HFFc6 (cell line): ENCODE measurements at places on chromosomes 7 and 10. TPM values are rescaled to one million over a fixed set of nuclear protein-coding genes. Genes with fewer than 3 reads are reported as not detected.

The SEMA3A gene
- total RNA-seq, result 50.7 to 76.6 TPM (median 53.3 TPM) in 3 replicates

The GPR141 gene
- total RNA-seq, result not detected in 3 replicates

The NPY4R2 gene
- total RNA-seq, result 0.12 TPM in 1 of 3 replicates, not detected in the others

The DRGX gene
- total RNA-seq, result 0.22 to 0.35 TPM in 2 of 3 replicates, not detected in the other

- no peak for DNase-seq
Measured at GRCh38 chr7:24812305-24812945, 55.2 kb upstream of the GSDME start.

The LAMB4 gene
- not detected in 3 replicates for total RNA-seq

- DNase-seq, result no peak
Measured at GRCh38 chr7:78081888-78082287, 283.3 kb downstream of the PHTF2 start.

DNA sequence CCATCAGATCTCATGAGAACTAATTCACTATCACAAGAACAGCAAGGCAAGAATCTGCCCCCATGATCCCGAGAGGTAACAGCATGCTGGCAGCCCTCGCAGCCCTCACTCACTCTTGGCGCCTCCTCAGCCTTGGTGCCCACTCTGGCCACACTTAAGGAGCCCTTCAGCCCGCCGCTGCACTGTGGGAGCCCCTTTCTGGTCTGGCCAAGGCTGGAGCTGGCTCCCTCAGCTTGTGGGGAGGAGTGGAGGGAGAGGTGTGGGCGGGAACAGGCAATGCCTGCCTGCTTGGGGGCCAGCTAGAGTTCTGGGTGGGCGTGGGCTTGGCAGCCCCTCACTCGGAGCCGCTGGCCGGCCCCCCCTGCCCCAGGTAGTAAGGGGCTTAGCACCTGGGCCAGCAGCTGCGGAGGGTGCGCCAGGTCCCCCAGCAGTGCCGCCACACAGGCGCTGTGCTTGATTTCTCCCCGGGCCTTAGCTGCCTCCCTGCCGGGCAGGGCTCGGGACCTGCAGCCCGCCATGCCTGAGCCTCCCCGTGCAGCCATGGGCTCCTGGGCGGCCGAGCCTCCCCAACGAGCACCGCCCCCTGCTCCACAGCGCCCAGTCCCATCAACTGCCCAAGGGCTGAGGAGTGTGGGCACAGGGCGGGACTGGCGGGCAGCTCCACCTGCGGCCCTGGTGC, 24.0 kb upstream of the ZNF438 start:
- DNase-seq, result no peak

- no peak for DNase-seq
Measured at GRCh38 chr7:41835976-41836530, 133.2 kb upstream of the INHBA start.

- no peak for DNase-seq
Measured at GRCh38 chr7:127391591-127392181, 822 bp downstream of the ZNF800 start.

DNA sequence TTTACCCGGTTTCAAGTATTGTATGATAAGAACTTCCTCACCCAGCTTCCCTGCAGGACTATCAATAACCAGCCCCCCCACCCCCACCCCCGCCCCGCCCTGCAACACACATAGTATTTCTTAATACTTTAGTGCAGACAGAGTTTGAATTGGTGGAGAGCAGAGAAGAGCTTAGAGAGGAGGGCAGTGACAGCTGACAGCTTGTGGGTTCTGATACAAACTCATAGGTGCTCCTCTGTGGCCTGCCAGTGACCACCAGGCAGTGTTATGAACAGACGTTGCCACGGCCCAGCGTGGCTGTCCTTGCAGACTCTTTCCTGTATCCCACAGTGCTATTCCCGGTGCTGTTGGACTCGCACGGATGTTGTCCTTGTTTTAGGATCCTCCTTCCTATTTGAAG, 186.9 kb upstream of the ADO start:
- DNase-seq, result no peak

The CAMK2B gene
- total RNA-seq, result 0.15 to 0.41 TPM in 2 of 3 replicates, not detected in the other

GRCh38 chr7:99762680-99763327, 21.2 kb downstream of the CYP3A4 start:
- DNase-seq, result peak; percentile 19

DNA sequence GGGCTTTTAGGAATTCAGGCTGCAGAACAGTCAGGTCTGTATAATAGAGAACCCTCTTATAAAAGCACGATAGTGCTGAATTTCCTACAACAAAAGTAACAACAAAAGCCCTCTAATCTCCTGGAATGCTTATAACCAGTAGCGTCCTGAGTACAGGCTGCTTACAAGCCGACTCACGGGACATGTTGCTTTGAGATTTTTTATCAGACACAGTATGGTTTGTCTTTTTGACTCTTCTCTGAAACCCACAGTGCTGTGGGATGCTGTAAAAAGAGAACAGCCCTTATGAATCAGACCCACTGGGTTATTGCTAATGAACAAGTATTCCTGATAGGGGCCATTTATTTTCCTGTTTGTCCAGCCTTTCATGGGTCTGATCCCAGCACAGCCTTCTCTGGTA, 59.4 kb downstream of the PLPP4 start:
- no peak for DNase-seq

GRCh38 chr10:112701211-112701877, 248.7 kb upstream of the TCF7L2 start:
- DNase-seq, result no peak

- no peak for DNase-seq
Measured at GRCh38 chr10:86290933-86291615, 75.5 kb downstream of the GRID1 start.

The POLR3A gene
- total RNA-seq, result 18.0 to 22.4 TPM (median 20.5 TPM) in 3 replicates

- DNase-seq, result peak; percentile 65
Measured at GRCh38 chr10:14873090-14873760, 5.4 kb upstream of the SUV39H2 start.

The RRP12 gene
- 36.3 to 44.8 TPM (median 42.3 TPM) in 3 replicates for total RNA-seq

The TCAF2 gene
- 1.3 to 1.9 TPM (median 1.7 TPM) in 3 replicates for total RNA-seq

DNA sequence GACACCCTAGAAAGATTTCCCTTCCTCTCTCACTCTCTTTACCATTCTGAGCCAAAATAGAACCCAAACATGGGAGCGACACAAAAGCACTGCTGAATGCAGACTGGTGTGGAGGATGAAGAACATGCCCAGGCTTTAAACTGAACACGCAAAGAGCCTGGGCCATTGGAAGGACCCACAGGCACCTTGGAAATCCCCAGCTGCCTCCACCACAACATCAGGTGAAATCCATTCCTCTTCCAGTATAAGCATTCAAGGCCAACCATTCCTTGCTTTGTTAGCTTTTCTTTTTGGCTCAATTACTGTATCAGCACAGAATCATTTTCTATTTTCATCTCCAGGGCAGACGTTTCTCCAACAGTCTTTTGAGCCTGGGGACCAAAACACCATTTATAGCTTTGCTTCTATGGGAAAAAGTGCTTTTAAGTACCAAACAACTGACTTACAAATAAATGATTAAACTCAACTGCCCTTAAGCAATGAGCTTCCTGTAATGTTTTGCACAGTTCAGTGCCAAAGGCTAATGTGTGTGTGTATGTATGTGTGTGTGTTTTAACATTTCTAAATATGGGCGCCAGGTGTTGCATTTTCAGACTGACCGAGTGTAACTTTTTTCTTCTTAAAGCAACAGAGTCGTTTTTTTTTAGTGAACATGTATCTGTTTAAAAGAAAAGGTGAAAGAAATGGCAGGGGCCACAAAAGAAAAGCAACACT, 16.2 kb upstream of the BLNK start:
- DNase-seq, result no peak

DNA sequence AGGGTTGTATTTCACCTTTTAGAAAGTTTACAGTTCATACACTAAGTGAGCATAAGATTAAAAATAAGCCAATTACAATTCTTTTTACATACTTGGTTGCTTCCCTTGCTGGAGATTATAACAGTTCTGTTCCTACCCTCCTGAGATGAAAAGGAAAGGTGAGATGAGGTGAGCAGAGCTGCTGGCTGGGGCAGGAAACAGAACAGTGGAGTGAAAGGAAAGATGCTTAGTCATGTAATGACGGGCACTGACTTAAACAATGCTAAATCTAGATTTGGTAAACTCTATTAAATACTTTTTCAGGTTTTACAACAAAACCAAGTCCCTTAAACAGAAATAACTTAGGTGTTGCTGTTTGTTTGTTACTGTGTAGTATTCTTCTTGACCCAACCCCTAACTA, 19.9 kb upstream of the ZEB1 start:
- no peak for DNase-seq

DNA sequence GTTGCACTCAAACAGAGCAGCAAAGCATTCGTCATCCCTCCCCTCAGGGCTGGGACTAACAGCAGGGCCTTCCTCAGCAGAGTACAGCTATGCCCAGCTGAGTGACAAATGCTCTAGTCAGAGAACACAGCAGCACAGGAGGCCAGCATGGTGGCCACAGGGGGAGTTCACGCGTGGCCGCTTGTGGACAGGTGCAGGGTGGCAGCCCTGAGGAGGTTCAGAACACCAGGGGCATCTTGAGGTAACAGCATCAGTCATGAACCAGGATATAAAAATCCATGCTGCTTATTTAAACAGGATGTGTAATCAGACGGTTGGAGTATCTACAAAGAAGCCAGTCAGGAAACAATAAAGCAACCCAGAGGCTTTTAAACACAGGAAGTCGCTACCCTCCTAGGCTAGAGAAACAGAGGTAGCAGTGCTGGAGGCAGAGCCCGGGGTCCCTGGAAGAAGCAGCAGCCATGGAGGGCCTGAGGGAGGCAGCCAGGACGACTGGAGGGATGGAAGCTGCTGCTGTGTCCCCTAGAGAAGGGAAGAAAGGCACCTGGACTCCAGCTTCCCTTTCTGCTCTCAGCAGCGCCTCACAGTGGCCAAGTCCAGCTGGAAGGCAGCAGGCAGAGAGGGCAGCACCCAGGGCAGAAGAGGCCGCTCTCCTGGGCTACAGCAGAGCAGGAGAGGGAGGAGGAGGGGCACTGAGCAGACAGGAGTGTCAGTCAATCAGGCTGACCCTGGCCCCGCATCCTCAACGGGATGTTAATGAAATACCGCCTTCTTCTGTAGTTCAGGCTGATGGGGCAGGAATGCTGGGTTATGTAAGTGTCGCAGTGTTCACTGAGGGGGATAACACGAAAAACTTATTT, 70.8 kb upstream of the UCN3 start:
- DNase-seq, result peak; percentile 60

The CALD1 gene
- 983 to 1,726 TPM (median 1,005 TPM) in 3 replicates for total RNA-seq

The FAM25C gene
- not detected in 3 replicates for total RNA-seq

- DNase-seq, result no peak
Measured at GRCh38 chr10:42934351-42934811, 142.5 kb upstream of the RET start.

- no peak for DNase-seq
Measured at GRCh38 chr7:153030976-153031375, 271.4 kb downstream of the ACTR3B start.

- DNase-seq, result no peak
Measured at GRCh38 chr10:97631098-97631497, 2.2 kb downstream of the MORN4 start.

DNA sequence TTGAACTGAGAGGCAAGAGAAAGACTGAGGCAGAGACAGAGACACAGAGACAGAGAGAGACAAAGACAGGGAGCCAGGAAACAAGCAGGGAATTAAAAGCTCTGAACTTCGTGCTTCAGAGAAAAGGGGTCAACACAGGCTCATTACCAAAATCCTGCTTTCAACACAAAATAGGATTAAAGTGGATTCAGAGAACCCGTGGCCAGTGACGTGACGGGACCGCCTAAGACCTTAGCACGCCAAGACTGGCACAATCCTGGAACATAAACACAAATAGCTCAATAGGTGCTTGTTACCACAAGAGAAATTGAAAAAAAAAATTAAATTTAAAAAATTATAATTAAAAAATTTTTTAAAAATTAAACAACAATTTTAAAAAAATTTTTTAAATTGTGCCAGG, 21.5 kb downstream of the ASB13 start:
- no peak for DNase-seq

DNA sequence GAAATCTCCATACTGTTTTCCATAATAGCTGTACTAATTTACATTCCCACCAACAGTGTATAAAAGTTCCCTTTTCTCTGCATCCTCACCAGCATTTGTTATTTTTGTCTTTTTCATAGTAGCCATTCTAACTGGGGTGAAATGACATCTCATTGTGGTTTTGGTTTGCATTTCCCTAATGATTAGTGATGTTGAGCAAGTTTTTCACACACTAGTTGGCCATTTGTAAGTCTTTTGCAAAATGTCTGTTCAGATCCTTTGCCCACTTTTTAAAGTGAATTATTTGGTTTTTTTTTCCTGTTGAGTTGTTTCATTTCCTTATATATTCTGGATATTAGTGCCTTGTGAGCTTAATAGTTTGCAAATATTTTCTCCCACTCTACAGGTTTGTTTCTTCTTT, 101.0 kb upstream of the NFE2L3 start:
- no peak for DNase-seq

The SLC39A12 gene
- total RNA-seq, result not detected in 3 replicates

DNA sequence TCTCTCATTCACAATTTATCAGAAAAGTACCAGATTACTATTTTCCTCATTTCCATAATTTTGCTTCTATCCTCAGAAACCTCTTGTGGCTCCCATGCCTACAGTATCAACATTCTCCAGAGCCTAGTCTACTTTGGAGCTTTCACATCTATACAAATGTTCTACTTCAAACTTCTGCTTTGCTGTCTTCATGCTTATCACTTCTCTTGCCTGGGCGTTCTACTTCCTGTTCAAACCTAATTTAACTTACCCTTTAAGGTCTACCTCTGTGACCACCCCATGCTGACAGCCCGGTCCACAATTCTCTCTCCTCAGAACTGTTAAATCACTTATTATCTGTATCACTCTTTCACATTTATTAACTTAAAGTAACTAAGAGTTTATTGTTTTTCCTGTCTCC, 6.1 kb upstream of the PTPN12 start:
- DNase-seq, result no peak

The OR13A1 gene
- not detected in 3 replicates for total RNA-seq
